Naive thymus-derived CD4-positive, alpha-beta T cell (primary cell): ENCODE measurements at places on chromosomes 13 and 19.

- H3K36me3 ChIP-seq: peaks cover 2% of the 10 kb centered on the region
- no peaks in the 10 kb centered on the region for H3K4me1 ChIP-seq
- H3K4me3 ChIP-seq: no peak overlapping the region
These were observed 23.0 kb downstream of the CUL4A start for GRCh38 chr13:113232208-113233003.

DNA sequence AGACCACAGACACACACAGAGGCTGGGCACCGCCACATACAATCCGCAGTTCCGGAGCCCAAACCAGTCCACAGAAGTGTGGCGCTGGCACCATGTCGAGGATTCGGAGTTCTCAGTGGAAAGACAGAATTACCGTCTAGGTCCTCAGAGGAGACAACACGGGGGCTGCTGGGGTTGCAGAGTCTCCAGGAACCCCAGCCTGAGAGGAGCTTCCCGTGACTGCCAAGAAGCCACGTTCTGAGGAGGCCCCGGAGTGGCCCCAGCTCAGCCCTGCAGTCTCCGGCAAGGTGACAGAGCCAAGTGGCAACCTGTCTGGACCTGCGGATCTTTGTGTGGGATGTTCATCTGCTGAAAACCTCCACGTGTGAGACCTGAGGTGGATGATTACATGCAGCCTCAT is 7.3 kb upstream of the ADPRHL1 start:
- H3K4me1 ChIP-seq: peaks cover 6% of the 10 kb centered on the region
- H3K4me3 ChIP-seq: no peak overlapping the region
- H3K27ac ChIP-seq: no peak overlapping the region
- DNase-seq: no peak
- H3K27me3 ChIP-seq: no peaks in the 10 kb centered on the region
- no peaks in the 10 kb centered on the region for H3K36me3 ChIP-seq

DNA sequence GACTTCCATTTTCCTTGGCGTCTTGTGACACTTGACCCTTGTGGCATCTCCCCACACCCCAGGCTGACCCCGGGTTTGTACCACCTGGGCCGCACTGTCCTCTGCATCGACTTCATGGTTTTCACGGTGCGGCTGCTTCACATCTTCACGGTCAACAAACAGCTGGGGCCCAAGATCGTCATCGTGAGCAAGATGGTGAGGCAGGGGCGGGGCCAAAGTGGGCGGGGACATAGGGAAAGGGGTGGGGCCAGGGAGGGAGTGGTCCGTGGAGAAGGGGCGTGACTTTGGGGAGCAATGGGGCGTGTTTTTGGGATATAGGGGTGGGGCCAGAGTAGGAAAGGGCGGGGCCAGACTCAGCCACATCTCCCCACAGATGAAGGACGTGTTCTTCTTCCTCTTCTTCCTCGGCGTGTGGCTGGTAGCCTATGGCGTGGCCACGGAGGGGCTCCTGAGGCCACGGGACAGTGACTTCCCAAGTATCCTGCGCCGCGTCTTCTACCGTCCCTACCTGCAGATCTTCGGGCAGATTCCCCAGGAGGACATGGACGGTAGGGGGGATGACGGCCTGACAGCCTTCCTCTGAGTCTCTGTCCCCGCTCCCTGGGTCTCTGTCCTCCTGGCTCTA is 42.8 kb downstream of the TRPM4 start:
- no peaks in the 10 kb centered on the region for H3K27me3 ChIP-seq
- no peak overlapping the region for H3K27ac ChIP-seq
- no peaks in the 10 kb centered on the region for H3K36me3 ChIP-seq
- H3K4me3 ChIP-seq: no peak overlapping the region
- no peaks in the 10 kb centered on the region for H3K4me1 ChIP-seq

GRCh38 chr13:23984546-23984945 is 87.2 kb upstream of the C1QTNF9B start:
- H3K27me3 ChIP-seq: peaks cover 3% of the 10 kb centered on the region
- H3K4me3 ChIP-seq: no peak overlapping the region
- peaks cover 4% of the 10 kb centered on the region for H3K4me1 ChIP-seq
- no peak overlapping the region for H3K27ac ChIP-seq
- DNase-seq: no peak
- H3K36me3 ChIP-seq: no peaks in the 10 kb centered on the region

- H3K27ac ChIP-seq: no peak overlapping the region
- no peak overlapping the region for H3K4me3 ChIP-seq
- DNase-seq: no peak
These were observed 46.1 kb downstream of the HSPH1 start for GRCh38 chr13:31115616-31116015.

DNA sequence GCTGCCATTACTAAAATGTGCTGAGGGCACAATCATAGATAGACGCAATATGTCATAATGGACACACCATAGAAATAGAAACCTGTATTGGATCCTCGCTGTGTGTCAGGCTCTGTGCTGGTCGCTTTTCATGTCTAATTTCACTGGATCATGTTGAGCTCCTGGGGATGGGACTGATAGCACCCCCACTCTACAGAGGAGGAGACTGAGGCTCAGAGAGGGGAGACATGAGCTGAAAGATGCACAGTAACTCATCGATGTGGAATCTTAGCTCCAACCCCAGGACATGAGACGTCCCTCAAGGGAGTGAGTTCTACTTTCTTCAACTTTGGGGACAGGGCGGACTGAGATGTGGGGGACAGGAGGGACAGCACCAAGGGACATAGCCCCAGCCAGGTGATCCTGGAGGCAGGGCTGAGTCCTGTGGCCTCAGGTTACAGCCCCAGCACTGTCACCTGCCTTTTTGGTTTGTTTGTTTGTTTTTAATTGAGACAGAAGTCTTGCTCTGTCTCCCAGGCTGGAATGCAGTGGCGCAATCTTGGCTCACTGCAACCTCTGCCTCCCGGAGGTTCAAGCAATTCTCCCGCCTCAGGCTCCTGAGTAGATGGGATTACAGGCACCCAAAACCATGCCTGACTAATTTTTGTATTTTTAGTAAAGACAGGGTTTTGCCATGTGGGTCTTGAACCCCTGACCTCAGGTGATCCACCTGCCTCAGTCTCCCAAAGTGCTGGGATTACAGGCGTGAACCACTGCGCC is 6.6 kb upstream of the GIPC1 start:
- peaks cover 29% of the 10 kb centered on the region for H3K4me1 ChIP-seq
- no peak for DNase-seq
- no peak overlapping the region for H3K4me3 ChIP-seq
- no peaks in the 10 kb centered on the region for H3K36me3 ChIP-seq
- H3K27ac ChIP-seq: no peak overlapping the region

GRCh38 chr13:24693862-24694471 is 13.8 kb downstream of the ATP12A start:
- H3K4me3 ChIP-seq: no peak overlapping the region
- no peaks in the 10 kb centered on the region for H3K36me3 ChIP-seq
- no peaks in the 10 kb centered on the region for H3K27me3 ChIP-seq
- DNase-seq: no peak
- no peak overlapping the region for H3K27ac ChIP-seq

DNA sequence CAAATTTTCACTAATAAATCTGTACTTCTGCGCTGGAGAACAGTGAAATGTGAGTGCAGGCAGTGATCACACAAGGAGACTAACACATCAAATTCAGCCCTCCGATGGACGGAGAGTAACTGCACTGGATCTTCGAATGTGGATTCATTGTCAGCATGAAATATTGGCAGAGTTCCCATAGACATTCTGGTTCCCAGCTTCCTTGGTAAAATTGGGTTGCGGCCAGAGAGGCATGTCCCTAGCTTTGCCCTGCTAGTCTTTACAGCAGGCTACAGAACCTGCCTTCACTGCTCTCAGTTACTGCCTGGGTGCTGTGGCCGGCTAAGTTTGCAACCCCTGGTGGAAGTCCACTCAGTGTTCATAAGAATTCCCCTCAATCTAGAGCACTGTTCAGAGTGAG is 32.3 kb upstream of the UQCRFS1 start:
- H3K27me3 ChIP-seq: peaks cover 2% of the 10 kb centered on the region
- DNase-seq: no peak
- H3K27ac ChIP-seq: no peak overlapping the region
- H3K4me1 ChIP-seq: no peaks in the 10 kb centered on the region
- H3K4me3 ChIP-seq: no peak overlapping the region

DNA sequence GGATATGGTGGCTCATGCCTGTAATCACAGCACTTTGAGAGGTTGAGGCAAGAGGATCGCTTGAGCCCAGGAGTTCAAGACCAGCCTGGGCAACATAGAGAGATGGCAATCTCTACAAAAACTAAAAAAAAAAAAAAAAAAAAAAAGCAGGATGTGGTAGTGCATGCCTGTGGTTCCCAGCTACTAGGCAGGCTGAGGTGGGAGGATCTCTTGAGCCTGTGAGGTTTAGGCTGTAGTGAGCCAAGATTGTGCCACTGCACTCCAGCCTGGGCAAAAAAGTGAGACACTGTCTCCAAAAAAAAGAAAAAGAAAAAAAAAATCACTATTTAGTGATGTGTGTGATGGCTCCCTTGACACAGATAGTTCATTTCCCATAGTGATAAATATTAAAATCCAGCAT is 365.0 kb upstream of the NBEA start:
- H3K4me3 ChIP-seq: no peak overlapping the region
- no peaks in the 10 kb centered on the region for H3K36me3 ChIP-seq
- no peak for DNase-seq
- H3K4me1 ChIP-seq: no peaks in the 10 kb centered on the region
- no peaks in the 10 kb centered on the region for H3K27me3 ChIP-seq

DNA sequence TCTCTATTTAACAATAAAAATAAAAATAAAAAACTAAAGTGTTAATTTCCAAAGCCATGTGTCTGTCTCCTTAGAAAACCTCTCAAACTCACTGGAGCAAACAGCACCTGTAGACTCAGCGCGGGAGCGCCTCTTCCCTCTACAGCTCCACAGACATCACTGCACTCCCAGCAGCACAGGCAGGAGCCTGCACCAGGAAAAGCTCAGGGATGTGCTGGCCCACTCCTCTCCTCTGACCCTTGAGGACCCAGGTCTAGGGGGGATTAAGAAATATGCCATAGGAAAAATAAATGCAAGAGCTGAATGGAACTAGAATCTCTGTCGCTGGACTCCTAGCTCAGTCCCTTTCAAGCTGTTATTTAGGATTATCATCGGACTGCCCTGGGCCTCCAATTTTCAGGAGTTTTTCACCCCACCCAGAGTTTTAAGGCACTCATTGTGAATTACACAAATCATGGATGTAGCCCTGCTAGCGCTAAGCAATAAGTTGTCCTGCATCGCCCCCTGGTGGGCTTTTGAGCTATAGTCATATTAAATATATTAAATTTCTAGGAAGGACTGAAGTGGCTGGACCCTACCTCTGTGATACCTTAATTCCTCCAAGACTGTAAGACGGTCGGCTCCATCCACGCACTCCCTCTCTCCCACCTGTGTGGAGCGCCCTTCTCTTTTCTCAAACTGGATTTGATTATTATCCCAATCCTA is 333.9 kb downstream of the UQCRFS1 start:
- no peaks in the 10 kb centered on the region for H3K36me3 ChIP-seq
- no peaks in the 10 kb centered on the region for H3K27me3 ChIP-seq
- no peak overlapping the region for H3K27ac ChIP-seq

DNA sequence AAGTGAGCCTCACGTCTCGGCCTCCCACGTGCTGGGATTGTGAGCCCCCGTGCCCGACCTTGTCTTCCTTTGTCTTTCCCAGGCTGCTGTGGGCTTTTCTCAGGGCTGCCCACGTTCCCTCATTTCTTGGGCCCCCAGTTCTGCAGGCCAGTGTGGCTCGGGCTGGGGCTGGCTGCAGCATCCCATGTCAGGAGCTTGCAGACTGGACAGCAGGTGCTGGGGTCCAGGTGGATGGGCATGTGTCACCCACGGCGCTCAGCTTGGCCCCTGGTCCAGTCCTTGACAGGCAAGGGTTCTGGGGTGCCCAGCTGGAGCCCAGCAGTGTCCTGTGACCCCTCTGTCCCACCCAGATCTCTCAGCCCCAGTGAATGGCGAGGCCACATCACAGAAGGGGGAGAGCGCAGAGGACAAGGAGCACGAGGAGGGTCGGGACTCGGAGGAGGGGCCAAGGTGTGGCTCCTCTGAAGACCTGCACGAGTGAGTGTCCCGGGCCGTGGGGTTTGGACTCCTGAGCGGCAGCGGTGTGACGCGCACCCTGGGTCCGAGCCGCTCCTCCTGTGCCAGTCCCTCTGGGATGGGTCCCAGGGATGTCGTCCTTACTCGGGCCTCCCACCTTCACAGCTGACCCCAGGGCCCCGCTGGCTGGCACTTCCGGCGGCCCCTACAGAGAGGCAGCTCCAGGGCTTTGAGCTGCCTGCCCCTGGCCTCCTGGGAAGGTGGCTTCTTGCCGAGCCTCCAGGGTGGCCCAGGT is 17.3 kb downstream of the PLIN4 start:
- H3K4me1 ChIP-seq: no peaks in the 10 kb centered on the region
- DNase-seq: no peak
- H3K27me3 ChIP-seq: no peaks in the 10 kb centered on the region
- H3K27ac ChIP-seq: no peak overlapping the region

GRCh38 chr13:100827489-100828176 is 153.0 kb upstream of the TMTC4 start:
- no peaks in the 10 kb centered on the region for H3K4me1 ChIP-seq
- no peak for DNase-seq
- H3K36me3 ChIP-seq: no peaks in the 10 kb centered on the region
- no peaks in the 10 kb centered on the region for H3K27me3 ChIP-seq

- H3K4me3 ChIP-seq: no peak overlapping the region
- no peak overlapping the region for H3K27ac ChIP-seq
- DNase-seq: no peak
- no peaks in the 10 kb centered on the region for H3K27me3 ChIP-seq
- no peaks in the 10 kb centered on the region for H3K4me1 ChIP-seq
- H3K36me3 ChIP-seq: no peaks in the 10 kb centered on the region
These were observed 15.3 kb downstream of the FPR3 start for GRCh38 chr19:51810223-51810622.

DNA sequence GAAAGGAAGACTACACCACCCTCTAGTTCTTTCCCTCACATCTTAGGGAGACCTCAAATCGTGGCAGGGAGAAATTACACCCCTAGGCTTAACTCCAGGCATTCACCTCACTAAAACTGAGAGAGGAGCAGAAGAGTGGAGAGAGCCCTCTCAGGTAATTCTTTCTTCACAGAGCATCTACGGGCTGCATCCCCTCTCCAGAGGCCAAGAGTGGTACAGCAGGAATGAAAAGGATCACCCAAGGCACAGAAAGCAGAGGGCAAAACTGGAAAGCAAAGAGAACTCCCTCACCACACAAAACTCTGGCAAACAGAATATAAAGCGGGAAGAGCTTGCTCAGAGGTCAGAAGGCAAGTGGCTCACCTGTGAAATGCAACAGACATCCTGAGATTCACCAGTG is 661.2 kb downstream of the TBC1D4 start:
- no peaks in the 10 kb centered on the region for H3K27me3 ChIP-seq
- H3K4me3 ChIP-seq: no peak overlapping the region
- DNase-seq: no peak
- no peaks in the 10 kb centered on the region for H3K4me1 ChIP-seq
- no peak overlapping the region for H3K27ac ChIP-seq
- H3K36me3 ChIP-seq: no peaks in the 10 kb centered on the region

- H3K27ac ChIP-seq: no peak overlapping the region
- DNase-seq: no peak
- no peaks in the 10 kb centered on the region for H3K36me3 ChIP-seq
- H3K4me1 ChIP-seq: no peaks in the 10 kb centered on the region
- no peak overlapping the region for H3K4me3 ChIP-seq
- no peaks in the 10 kb centered on the region for H3K27me3 ChIP-seq
These were observed 21.9 kb downstream of the IGFL1 start for GRCh38 chr19:46251416-46251815.

- peak; percentile 35 for DNase-seq
- no peaks in the 10 kb centered on the region for H3K27me3 ChIP-seq
- H3K27ac ChIP-seq: peak overlapping the region; percentile 33
- no peak overlapping the region for H3K4me3 ChIP-seq
- H3K4me1 ChIP-seq: peaks cover 17% of the 10 kb centered on the region
These were observed 16.9 kb upstream of the CYP2S1 start for GRCh38 chr19:41175801-41176777.

- no peaks in the 10 kb centered on the region for H3K36me3 ChIP-seq
- no peaks in the 10 kb centered on the region for H3K4me1 ChIP-seq
- H3K27me3 ChIP-seq: no peaks in the 10 kb centered on the region
- no peak overlapping the region for H3K27ac ChIP-seq
These were observed 99.0 kb upstream of the HTR2A start for GRCh38 chr13:46995874-46996273.
